HFF-Myc (cell line): ENCODE measurements at places on chromosomes 3 and 15.

- DNase-seq = no peak
These were observed 753.4 kb downstream of the FHIT start for GRCh38 chr3:60497902-60498301.

DNA sequence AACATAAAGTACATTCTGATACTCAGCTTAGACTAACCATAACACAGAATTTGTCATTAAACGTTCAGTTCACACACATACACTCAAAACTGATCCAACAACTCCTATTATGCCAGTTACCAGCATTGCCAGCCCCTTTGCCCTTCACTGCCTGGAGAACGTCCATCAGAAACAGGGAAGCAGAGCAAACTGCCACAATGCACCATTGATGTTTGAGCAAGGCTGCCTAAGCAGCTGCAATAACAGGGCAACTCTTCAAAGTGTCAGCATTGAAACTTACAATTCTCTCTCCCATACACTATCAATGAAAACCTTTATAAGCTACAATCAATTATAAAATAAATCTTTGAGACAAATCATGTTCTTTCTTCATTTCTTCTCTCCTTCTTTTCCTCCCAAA, 85.1 kb downstream of the ZBTB20 start:
- DNase-seq = no peak

DNA sequence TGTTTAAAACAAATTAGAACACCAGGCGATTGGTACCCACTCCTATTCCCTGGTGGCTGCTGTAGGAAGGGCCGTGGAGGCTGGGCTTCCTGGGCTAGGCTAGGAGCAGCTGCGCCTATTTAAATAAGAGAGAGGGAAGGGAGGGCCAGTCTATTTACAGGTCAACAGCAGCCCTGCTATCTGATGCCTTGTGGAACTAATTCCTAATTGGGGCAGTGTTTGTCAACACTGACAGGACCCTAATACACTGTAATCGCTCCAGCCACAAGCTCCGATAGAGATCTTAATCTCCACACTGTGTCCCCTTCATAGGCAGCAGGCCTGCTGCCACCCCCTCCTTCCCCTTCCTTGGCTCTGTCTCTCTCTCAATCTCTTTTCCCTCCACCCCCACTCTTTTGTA, 116.9 kb upstream of the SOX14 start:
- DNase-seq = no peak

- DNase-seq = no peak
These were observed 111.4 kb downstream of the HERC1 start for GRCh38 chr15:63722204-63722808.

DNA sequence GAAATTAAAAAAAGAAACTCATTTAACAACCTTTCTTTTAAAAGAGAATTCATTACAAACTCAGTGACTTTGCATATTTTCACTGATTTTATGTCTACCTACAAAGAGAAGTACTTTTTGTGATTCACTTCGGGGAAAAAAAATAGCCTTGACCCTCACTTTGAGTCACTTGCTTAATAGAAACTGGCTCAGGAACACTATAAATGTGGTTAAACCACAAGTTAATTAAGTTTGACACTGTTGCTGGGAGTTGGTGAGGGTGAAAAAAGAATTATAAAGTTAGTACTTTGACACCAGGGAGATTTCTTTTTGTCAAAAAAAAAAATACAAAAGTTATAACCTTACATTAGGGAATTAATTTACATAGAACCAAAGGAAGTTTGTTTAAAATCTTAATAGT, 810.9 kb downstream of the NR2F2 start:
- DNase-seq = no peak

DNA sequence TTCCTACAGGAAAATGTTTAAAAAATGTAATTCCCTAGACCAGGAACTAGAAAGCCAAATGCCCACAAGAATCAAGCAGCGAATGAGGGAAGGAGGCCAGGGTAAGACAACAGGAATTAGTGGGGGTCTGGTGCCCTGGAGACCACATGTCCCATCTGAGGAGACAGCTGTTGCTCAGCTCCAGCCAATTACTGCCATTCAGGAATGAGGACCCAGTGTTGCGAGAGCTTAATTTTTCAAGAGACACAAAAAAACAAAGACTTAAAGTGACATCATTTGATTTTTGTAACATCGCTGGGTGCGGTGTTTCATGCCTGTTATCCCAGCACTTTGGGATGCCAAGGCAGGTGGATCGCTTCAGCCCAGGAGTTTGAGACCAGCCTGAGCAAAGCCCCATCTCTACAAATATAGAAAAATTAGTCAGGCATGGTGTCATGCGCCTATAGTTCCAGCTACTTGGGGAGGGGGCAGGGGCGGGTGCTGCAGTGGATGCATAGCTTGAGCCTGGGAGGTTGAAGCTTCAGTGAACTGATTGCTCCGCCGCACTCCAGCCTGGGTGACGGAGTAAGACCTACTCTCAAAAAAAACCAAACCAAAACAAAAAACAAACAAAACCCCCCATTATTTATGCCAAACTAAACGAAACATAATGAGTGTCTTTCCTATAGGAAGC, 52.8 kb upstream of the LRIG1 start:
- DNase-seq = no peak

DNA sequence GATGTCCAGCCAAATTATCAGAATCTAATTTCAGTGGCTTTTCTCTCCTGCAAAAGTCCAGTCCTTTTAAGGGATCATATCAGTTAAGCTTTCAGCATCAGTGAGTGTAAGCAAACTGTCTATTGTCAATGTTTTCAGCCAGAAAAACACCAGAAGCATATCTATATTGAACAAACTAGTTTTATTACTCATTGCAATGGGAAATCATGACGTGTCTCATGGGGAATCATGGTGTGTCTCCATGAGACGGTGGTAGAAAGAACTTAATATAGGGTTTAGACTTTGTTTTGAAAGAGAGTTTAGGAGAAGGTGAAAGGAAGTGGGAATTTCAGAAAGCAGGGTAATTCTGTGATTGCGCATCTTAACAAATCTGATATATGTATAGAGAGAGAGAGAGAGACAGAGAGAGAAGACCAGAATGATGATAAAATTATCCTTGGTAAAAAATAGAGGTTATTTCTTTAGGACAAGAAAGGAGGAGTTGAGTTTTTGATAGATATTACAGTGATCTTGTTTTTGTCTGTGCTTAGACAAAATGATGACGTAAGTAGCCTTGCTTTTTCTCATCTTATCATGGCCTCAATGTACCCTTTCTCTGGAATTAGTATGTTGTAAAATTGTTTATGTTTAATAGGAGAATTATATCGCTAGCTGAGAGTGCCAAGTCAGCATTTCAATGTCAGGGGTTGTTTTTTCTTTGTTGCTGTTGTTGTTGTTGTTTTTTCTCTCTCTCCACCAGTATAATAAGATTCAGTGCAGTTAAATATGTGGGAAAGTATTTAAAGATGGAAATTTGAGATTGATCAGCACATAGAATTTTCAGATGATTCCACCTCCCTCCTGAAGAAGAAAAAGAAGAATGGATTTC, 129.9 kb upstream of the OSTN start:
- no peak for DNase-seq

DNA sequence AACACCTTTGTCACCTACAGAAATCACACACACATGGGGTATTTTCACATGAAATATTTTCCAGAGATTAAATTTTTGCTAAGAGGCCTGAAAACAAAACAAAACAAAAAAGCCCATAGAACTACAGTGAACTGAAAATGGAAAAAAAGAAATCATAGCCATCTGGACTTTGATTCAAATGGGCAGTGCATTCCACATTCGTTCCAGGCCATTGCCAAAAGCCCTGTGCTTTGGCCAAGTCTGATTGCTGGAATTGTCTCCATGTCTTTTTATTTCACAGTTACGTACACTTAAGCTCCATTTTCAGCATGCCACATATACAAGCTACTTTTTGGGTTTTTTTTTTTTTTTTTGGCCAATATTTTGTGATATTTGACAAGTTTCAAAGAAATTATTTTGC, 47.1 kb downstream of the TFG start:
- no peak for DNase-seq

DNA sequence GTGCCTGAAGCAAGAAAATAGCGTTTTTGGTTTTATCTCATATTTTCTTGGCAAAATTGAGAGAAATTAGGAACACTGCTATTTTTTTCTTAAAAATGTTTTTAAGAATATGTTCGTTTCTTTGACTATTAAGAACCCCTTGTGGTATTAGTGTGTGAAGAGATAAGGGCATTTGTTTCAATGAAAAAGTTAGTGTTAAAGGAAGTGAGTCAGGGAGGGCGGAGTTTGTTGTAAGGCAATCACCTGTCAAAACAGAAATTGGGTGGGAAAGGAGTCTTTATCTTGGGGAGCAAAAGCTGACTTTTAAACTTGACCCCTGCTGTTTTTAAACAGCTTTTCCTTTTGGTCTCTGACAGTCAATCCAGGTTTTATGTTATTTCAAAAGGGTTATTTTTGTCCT, 4.2 kb downstream of the RAP2B start:
- DNase-seq = no peak

DNA sequence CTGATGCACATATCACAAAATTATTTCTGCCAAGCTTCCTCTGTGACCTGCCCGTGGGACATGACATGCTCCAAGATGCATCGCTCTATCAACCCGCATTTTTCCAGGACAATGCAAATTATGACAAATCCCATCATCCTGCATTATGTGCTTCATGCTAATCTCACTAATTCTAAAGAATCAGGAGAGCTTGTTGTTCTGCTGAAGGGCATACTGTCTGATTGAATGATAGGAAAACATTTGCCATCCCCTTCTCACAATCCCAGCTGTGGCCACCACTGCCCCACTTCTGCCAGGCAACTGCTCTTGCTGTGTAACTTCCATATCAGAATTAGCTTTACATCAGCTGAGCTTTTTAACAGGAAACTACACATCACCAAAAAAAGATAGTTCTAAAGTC, 203.5 kb upstream of the NANOGP8 start:
- DNase-seq = no peak

DNA sequence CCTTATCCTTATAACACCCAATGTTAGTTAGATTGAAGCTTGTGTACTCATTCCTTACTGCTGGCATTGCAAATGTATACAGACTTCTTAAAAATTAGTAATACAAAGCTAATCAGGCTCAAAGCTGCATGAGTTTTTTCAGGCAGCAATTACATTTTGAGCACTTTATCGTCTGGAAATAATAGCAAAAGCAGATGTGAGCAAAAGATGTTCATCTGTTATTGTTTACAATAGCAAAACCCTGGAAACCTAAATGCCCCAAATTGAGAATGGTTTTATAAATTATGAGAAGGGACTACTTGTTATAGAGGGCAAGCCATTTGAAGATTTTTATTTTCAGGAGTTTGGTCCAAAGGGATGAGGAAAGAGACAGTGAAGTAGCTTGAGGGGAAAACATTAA, 126.4 kb downstream of the GADL1 start:
- no peak for DNase-seq

DNA sequence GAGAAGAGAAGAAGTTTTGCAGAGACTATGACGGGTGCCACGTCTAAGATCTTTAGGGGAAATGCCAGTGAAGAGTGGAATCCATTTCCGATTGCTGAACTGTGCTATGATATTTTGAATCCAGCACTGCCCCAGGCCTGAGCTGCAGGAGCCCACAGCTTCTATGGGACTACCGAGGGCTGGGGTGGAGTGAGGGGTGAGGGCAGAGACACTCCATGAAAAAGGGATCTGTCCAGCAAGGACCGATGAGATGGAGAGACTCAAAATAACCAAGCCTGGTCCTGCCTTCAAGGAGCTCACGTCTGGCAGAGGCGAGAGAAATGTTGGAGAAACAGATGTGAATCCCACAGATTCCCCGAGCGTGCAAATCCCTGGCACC, 79.8 kb upstream of the MEF2A start:
- DNase-seq = no peak

GRCh38 chr3:184568924-184569829, 7.6 kb downstream of the EPHB3 start:
- peak; percentile 97 for DNase-seq

DNA sequence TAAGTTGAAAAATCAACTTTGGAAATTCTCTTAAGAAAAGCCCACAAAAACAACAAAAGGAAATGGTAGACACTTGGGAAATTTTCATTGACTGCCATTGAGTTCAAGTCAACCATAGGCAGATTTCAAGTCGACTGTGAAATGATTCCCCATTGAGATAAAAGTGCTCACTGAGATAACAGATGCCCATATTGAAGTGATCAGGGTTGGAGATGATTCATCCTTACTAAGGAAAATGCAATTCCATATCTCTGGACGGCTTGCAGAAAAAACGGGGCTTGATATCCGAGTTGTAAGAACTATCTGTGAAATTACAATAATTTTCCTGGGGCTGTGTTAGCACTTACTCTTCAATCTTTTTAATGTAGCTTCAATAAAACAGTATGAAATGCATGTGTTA, 373.1 kb upstream of the THRB start:
- no peak for DNase-seq

DNA sequence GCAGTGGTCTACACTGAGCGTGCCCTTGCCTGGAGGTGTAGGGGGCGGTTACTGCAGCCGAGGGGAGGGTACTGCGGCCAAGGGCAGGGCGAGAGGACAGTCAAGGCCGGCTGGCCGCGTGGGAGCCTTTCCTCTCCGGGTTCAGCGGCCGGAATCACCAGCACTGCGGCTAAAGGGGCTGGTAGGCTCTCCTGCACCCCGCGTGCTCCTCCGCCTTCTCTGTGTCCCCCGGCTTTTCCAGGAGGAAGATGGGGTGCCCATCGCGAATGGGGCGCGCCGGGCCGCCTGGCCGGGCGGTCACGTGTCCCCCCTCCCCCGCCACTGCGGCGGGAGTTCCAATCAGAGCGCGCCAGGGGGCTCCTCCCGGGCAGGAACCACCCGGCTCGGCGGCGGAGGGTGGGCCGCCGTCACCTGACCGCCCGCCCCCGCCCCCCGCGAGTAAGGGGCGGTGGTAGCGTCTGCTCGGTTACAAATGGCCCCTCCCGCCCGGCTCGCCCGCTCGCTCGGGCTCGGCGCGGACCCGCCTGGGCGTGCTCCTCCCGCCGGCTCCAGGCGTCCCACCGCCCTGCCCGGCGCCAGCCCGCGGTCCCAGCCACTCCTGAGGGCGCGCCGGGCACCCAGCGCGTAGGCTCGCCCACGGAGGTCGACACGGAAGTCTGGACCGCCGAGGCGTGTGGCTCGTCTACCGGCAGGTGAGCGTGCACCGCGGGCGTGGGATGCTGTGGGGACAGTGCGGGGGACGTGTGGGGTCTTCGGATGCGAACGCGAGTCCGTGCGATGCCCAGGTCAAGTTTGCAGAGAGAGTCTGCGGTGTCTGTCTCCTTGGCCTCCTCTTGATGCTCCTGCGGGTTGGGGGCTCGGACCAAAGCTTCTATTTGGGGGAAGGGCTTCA, 242.6 kb upstream of the TOPAZ1 start:
- DNase-seq = no peak

GRCh38 chr3:157785102-157785826, 282.0 kb upstream of the VEPH1 start:
- peak; percentile 86 for DNase-seq
